Heart right ventricle (tissue), 16 donors: ENCODE measurements at places on chromosomes 6 and 20. TPM values are rescaled to one million over a fixed set of nuclear protein-coding genes. Genes with fewer than 3 reads are reported as not detected.

The PRKN gene
- 26.2 TPM for total RNA-seq

The THBD gene
- total RNA-seq: 15.2 TPM

The SAMD5 gene
- total RNA-seq: 0.92 TPM

The ITCH gene
- 39.7 TPM for total RNA-seq

The ARFRP1 gene
- total RNA-seq: 38.2 TPM

The SLC32A1 gene
- not detected for total RNA-seq

The ELOVL4 gene
- 0.35 TPM for total RNA-seq

The KIFC1 gene
- total RNA-seq: 0.59 TPM

The B3GAT2 gene
- not detected for total RNA-seq

The ARMC12 gene
- total RNA-seq: not detected

The STMND1 gene
- not detected for total RNA-seq

The TSBP1 gene
- total RNA-seq: not detected

The PDE7B gene
- 8.4 TPM for total RNA-seq

The TMEM242 gene
- 17.4 TPM for total RNA-seq

The MYO6 gene
- total RNA-seq: 4.3 TPM

The TRAPPC3L gene
- 0.24 TPM for total RNA-seq

The MLN gene
- total RNA-seq: not detected

The PTGIS gene
- total RNA-seq: 16.5 TPM

The SNAP25 gene
- total RNA-seq: 0.21 TPM

The HLA-DRB5 gene
- total RNA-seq: 53.6 TPM

The RWDD2A gene
- total RNA-seq: 2.8 TPM

The TMC2 gene
- not detected for total RNA-seq

The EFCAB8 gene
- total RNA-seq: not detected

The PRSS16 gene
- not detected for total RNA-seq

The HLA-DQB1 gene
- 14.5 TPM for total RNA-seq

The DLK2 gene
- total RNA-seq: 1.1 TPM

The NKAIN2 gene
- 0.20 TPM for total RNA-seq

The TEAD3 gene
- 31.6 TPM for total RNA-seq

The LKAAEAR1 gene
- not detected for total RNA-seq
